Stromal cell of bone marrow (primary cell): ENCODE measurements at places on chromosomes 4 and X.
A peak's percentile ranks its signal among the peaks of the same experiment; 100 is the strongest.

DNA sequence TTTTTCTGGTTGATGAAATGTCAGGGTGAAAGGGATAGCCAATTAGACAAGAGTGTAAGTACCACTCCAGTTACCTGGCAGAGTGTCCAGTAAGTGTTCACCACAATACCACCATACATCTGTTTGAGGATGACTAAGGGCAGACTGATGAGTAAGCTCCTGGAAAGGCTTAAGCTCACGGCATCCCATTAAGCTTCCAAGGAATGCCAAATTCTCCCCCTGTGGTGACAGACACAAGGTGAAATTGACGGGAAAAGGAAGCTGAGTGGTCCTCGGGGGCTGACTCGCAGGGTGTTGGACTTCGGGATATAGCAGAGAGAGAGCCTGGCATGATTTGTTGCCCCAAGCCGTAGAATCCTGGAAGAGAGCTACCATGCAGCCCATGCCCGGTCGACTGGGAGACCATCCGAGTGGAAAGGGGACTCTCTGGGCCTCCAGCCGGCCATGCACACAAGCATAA, 7.6 kb upstream of the BST1 start:
- peak; percentile 76 for DNase-seq

DNA sequence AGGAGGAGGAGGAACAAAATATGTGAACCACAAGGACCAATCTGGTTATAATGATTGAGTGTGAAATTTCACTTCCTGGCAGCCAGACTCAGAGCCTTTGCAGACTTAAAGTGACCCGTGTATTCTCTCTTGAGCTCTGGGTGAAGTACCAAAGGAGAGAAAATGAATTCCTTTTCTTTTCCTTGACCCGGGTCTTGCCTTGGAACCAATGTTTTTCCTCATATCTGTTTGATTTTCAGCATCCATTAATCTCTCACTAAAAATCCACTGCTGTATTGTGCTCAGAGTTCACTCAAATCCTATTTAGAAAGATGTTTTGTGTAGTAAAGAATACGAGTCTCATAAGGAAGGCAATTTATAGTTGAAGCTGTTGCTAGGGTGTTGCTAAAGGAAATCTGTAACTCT, 78.3 kb upstream of the C1QTNF7 start:
- DNase-seq, result no peak

DNA sequence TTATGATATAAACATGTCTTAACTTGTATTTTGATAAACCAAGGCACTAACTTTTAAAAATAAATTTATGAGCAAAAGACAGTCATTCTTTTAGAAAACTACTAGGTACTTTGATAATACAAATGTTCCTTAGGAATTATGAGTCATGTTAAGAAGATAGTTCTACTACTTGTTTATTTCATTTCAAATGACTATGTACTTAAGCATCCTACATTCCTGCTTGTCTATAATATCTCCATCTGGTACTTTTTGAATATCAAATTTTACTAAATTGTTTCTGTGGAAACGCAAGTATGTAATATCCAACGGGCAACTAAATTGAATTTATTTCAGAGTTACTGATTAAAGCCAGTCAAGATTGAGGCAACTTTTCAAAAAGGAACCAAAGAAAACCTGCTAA, 61.8 kb downstream of the CAMK2D start:
- DNase-seq, result no peak

- DNase-seq, result no peak
These were observed 410.2 kb downstream of the FAM47A start for GRCh38 chrX:33721927-33722326.

- no peak for DNase-seq
These were observed 703 bp upstream of the FTSJ1 start for GRCh38 chrX:48475296-48475695.

GRCh38 chrX:30275498-30275897, 28.6 kb downstream of the MAGEB1 start:
- DNase-seq, result peak; percentile 19

DNA sequence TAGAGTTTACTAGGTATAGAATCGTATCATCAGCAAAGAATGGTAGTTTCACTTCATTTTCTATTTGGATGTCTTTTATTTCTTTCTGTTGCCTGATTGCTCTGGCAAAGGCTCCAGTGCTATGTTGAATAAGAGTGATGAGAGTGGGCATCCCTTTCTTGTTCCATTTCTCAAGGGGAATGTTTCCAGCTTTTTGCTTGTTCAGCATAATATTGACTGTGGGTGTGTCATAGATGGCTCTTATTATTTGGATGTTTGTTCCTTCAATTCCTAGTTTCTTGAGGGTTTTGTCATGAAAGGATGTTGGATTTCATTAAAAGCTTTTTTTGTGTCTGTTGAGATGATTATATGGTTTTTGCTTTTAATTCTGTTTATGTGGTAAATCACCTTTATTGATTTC, 1114.5 kb downstream of the RAPGEF2 start:
- no peak for DNase-seq

DNA sequence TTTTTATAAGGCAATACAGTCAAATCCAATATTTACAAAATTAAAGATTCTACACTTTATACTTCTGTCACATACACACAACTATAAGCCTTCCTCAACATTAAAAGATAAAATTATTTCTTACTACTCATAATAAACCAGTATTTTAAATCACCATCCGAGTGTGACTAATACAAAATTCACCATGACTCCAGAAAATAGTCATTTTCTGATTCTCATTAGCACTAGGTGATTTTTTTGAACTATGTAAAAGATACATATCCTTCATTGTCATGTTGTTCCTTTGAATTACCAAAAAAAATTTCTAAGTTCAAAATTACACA, 646 bp upstream of the SLC7A11 start:
- no peak for DNase-seq

DNA sequence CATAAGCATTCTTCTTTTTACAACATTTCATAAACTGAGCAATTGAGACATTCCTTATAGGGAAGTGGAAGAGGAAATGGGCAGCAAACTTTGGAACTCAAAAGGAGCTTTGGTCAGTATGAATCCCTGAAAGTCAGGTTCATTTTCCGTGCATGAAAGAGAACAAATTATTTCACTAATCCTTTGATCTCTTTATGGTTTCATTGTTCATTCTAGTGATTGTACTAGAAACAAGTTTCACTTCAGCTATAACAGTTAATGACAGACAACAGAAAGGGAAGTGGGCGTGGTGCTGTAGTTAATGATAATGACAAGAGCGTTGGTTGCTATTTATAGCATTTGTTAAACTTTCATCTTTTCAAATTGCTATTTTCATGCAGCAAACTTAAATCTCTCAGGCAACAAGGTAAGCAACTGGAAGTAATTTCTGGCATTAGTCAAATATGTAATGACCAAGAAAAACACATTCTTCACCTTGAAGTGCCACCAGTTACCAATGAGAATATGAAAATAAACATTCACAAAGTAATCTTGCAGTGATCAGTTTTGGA, 98.4 kb downstream of the AREG start:
- no peak for DNase-seq

DNA sequence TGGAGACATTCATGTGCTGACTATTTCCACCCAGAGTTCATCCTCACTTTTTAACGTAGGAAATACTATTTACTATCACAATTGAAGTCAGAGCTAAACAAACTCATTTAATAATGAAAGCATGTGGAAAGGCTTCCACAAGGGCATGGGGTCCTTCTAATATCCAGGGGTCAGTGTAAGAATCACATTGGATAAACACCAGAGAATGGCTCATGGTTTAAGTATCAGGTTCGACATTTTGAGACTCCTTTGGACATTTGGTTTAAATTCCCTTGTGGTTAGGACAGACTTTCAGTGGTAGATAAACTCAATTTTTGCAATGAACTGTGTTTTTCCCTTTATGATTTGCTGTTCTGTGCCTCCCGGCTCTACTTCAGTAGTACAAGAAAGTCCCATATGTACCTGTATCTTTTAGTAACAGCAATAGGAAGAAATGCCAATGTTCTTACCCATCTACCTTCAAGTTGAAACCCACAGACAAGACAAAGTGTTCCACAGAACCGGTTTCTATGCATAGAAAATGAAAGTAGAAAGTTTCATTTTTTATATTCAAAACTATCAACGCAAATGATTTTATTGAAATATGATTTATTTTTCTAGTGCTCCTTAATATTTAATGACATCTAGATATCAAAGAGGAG, 589.0 kb upstream of the FAM241A start:
- DNase-seq, result no peak

DNA sequence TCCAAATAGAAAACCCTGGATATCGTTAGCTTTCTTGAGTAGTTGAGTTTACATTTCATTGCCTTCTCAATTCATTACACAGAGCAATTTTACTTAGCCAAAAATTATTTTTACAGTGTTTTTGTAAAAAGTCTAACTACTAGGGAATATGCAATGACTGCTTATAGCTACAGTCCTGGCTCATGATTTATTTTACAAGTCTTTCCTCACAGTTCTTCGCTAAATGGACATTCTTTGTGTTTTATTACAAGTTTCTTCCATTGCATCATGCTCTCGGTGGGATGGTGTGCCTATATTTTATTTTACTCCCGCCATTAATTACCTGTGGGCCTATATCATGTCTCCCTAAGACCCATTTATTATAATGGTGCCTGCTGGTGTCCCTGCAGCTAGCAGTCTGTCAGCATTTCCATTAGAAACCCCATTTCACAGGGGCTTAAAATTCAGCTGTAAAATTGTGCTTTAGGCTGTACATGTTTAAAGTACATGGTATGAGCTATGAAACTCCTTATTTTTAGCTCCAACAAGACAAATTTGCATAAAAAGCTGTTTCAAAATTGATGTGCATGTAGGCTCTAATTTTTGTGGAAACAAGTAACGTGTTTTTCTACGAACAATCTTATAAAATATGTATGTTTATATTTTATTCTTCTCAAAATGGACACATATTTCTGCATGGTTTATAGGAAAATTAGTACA, 227.4 kb downstream of the SLC7A11 start:
- DNase-seq, result no peak

DNA sequence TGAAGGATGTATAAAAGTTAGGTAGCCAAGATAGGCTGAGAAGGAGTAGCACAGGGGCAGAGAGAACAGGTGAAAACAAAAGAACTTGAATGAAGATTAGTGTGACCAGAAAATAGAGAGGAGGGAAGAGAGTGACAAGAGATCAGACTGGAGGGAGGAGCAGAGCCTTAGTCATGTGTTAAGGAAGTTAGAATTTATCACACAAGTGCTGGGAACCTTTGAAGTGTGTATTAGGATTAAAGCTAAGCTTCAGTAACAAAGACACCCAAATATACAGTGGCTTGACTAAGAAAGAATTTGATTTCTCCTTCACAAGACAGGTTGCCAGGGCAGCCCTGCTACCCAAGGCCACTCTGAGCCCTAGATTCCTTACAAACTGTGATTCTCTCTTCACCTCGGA, 10.7 kb upstream of the CCDC149 start:
- no peak for DNase-seq

DNA sequence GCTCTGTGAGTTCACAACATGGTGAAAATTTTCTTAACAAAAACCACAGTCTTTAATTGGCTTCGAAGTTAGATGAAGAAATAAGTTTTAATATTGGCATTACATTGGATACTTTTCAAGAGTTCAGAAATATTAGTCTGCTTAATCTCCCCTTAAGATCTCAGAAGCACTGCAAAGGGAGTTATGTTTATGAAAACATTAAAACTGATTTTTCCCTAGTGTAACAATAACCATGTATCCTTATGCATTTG, 1.5 kb downstream of the SETD7 start:
- no peak for DNase-seq

GRCh38 chr4:159070742-159071141, 32.1 kb upstream of the RAPGEF2 start:
- peak; percentile 87 for DNase-seq

- DNase-seq, result no peak
These were observed 307.1 kb downstream of the TEX13A start for GRCh38 chrX:104913348-104913747.

DNA sequence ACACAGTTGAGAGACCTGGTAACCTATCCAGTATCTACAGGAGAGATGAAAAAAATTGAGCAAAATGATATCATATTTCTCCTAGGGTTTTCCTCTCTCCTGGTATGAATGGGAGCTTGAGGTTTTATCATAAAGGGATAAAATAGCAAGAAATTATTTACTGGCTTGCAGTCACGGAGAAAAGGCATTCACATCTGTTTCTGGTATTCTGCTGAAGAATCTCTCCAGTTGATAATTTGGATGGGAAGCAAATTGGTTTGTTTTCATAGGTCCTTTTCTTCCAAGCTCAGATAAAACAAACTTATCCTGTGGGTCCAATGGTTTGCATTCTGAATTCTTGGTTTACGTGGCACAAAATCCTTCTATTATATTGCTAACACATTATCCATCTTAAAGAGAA, 83.1 kb upstream of the GYPA start:
- no peak for DNase-seq

- no peak for DNase-seq
These were observed 12.9 kb upstream of the WDR17 start for GRCh38 chr4:176052744-176053143.

- no peak for DNase-seq
These were observed 6.9 kb downstream of the CXCL3 start for GRCh38 chr4:74031576-74031975.

- DNase-seq, result no peak
These were observed 5.6 kb upstream of the TXK start for GRCh38 chr4:48139691-48140090.

GRCh38 chr4:161767116-161767515, 396.7 kb downstream of the FSTL5 start:
- no peak for DNase-seq

- DNase-seq, result no peak
These were observed 620 bp downstream of the ITM2A start for GRCh38 chrX:79366556-79366872.

DNA sequence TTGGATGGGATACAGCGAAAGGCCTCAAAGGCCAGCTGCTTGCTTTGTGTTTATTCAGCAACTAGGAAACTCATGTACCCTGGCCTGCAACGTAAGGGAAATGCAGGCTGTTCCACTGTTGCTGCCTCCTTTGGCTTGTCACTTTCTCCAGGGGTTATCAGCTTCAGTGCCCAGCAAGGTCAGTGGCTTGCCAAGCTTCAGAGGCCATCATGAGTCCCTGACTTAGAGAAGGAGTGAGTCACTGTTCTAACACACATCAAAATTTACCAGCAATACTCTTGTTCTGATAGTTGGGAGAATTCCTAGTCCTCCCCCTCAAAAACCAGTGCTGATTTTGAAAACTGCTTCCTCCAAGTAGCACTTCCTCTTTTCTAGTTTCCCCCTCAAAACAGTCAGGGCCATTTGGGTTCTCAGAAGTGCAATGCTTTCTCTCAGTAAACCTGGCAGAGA, 250.8 kb downstream of the ARHGAP24 start:
- no peak for DNase-seq

GRCh38 chrX:107541244-107541643, 87.1 kb upstream of the PRPS1 start:
- no peak for DNase-seq

DNA sequence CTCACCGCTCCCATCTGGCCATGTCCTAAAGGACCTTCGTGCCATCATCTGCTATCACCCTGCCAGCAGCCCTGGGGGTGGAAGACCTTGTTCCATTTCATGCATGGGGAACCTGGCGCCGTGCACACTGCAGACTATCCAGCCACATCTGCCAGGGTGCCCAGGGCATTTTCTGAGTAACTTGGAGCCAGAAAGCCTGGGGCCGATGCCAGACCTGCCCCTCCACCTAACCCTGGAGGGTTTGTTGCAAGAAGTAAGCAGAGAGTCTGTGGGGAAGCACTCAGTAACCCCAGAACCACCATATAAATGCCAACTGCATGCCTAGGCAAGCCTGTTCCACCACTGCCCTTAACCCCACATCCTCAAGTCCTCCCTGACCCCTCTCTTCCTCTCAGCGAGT, 7.3 kb downstream of the HAUS7 start:
- no peak for DNase-seq

- no peak for DNase-seq
These were observed 16.3 kb upstream of the RP2 start for GRCh38 chrX:46820391-46821100.
